Left lung (tissue), 14 donors: ENCODE measurements at places on chromosomes 13 and 19. TPM values are rescaled to one million over a fixed set of nuclear protein-coding genes. Genes with fewer than 3 reads are reported as not detected.

Gene RASIP1
- total RNA-seq, result 25.4 TPM

Gene ANGPTL4
- 2.5 TPM for total RNA-seq

Gene HPN
- 16.8 TPM for total RNA-seq

Gene KLK11
- 7.2 TPM for total RNA-seq

Gene CGB3
- not detected for total RNA-seq

Gene MYO1F
- total RNA-seq, result 42.6 TPM

Gene METTL21C
- not detected for total RNA-seq

Gene RYR1
- 3.9 TPM for total RNA-seq

Gene KASH5
- total RNA-seq, result 3.6 TPM

Gene ACER1
- total RNA-seq, result not detected

Gene GNA15
- 17.6 TPM for total RNA-seq

Gene CALR3
- not detected for total RNA-seq

Gene CEACAM4
- 2.7 TPM for total RNA-seq

Gene ZIK1
- 4.7 TPM for total RNA-seq

Gene DIRAS1
- 2.0 TPM for total RNA-seq

Gene VSTM2B
- total RNA-seq, result not detected

Gene PGLYRP1
- total RNA-seq, result 6.3 TPM

Gene LILRB2
- 54.9 TPM for total RNA-seq

Gene TMEM255B
- total RNA-seq, result 19.2 TPM

Gene TNFSF9
- 10.2 TPM for total RNA-seq

Gene DIAPH3
- 3.3 TPM for total RNA-seq

Gene ZNF850
- total RNA-seq, result 3.3 TPM

Gene ZNF556
- not detected for total RNA-seq

Gene CGB1
- not detected for total RNA-seq

Gene TRIM28
- 261 TPM for total RNA-seq

Gene BEST2
- not detected for total RNA-seq

Gene S1PR4
- 9.3 TPM for total RNA-seq

Gene SHISA2
- total RNA-seq, result 19.9 TPM

Gene ABCA7
- 49.6 TPM for total RNA-seq

Gene BCKDHA
- 17.8 TPM for total RNA-seq

Gene SYDE1
- total RNA-seq, result 17.5 TPM

Gene ZNF443
- 4.3 TPM for total RNA-seq

Gene GPR18
- 0.55 TPM for total RNA-seq

Gene FUT6
- total RNA-seq, result 0.32 TPM

Gene GPR183
- total RNA-seq, result 10.9 TPM

Gene HS6ST3
- total RNA-seq, result 0.03 TPM

Gene TUBA3C
- total RNA-seq, result not detected

Gene ZSCAN5B
- not detected for total RNA-seq
